Left lobe of liver (tissue), 2 donors: ENCODE measurements at places on chromosomes 5 and 9. TPM values are rescaled to one million over a fixed set of nuclear protein-coding genes. Genes with fewer than 3 reads are reported as not detected.

The SMIM33 gene
- not detected for total RNA-seq

DNA sequence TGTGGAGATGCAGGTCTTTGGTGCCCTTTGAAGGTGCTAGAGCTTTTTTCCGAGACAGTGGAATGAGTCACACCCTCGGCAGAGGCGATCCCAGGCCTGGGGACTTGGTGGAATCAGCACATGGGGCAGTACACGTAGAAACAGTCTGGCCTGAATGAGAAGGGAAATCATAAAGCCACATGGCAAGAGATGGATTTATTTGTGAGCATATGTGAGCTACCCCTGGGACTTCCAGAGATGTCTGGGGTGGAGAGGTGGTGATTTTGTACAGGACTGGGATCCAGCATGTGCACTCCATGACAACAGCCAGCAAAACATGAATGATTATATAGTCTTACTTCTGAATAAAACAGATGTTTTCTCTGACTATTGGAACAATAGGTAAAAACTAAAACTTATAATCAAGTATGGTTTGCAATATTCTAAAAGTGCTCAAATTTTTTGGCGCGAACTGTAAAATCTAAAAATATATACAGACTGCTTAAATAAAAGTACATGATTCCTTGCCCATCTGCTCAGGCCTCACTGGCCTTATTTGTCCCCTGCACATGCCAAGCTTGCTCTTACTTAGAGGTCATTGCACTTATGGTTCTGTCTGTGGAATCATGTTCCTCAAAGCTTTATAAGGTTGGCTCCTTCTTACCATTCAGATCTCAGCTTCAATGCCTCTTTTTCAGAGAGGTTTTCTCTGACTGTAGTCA, 54.7 kb upstream of the SMARCA2 start:
- no peak for DNase-seq

The ZCCHC10 gene
- total RNA-seq: 8.3 TPM

- DNase-seq: no peak
These were observed 132.5 kb upstream of the FER start for GRCh38 chr5:108615216-108615615.

DNA sequence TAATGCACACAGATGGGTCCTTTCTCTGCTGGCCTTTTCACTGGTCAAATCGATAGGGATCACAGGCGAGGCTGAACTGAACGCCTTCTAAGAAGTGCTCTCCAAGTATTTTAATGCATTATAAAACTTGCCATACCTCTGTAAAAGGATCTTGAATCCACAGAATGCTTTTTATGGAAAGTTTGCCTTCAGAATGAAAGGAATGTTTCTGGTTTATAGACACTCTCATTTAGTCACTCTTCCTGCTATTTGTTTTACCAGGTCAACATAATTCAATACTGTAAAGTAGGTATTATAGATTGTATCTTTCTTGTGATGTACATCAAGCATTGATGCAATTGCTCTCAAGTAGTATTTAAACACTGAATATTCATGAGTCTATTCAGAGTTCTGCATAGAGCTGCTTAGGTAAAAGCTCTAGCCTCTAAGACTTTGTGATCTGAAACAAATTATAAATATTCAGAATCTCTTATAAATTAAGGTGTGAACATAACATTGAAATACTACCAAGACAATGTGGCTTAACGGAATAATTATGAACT, 308.4 kb downstream of the ISL1 start:
- no peak for DNase-seq

The DNM1 gene
- 3.7 TPM for total RNA-seq

The CNTNAP3 gene
- total RNA-seq: 0.58 TPM

DNA sequence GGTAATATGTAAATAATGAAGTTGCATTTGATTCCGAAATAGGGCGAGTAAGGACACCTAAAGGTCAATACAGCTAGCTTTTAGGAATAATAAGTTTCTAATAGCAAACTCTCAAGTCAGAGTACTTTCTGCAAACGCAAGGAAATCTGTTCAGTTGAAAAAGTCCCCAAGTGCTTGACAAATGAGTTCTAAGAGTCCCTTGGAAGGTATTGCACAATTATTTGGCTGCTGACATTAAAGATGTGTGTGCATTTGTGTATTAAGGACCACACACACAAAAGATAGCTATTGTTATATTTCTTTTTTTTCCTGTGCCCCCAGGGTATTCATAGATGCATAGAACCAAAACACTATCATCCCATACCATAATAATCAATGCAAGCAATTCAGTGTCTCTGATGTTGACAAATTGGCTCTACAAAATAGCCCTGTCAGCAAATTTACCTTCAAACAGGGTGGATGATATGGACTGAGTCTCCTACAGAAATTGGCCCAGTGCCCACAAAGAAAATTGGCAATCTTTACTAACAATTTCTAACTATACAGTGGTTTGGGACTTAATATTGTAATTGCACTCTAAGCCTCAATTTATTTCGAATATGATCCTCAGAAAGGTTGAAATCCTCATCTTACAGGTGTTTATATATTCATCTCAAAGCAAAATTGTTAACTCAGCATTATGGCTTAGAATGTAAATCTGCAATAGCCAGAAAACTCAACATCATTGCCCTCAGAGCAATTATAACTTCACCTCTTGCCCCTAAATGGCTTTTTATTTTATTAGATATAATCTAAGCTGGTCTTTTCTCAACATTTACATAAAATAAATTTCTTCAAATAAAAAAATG, 827.2 kb downstream of the MAT2B start:
- DNase-seq: no peak

DNA sequence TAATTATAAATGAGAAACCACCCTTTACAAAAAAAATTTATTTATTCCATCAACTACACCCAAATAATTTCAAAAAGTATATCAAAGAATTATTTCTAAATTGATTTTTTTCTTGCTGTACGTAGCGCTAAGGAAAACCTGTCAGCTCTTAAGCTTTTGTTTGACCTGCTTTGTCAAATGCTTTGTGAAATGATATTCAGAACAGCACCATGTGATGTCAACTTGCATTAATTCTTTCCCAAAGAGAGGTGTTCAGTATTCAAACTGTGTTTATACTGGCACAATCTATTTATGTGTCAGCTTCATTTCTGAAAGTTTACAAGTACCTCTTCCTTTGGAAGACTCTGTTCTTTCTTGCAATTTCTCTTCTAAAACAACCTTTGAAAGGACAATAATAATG, 12.0 kb upstream of the ARSB start:
- DNase-seq: no peak
